ENCODE measurements at places on chromosomes 3 and 15. TPM values are rescaled to one million over a fixed set of nuclear protein-coding genes. Genes with fewer than 3 reads are reported as not detected.

- DNase-seq = no peak
- H3K4me1 ChIP-seq = no peaks in the 10 kb centered on the region
- no peak overlapping the region for H3K4me3 ChIP-seq
Measured at GRCh38 chr3:89571707-89572106, 464.3 kb downstream of the EPHA3 start.

- DNase-seq = no peak
- H3K4me1 ChIP-seq = no peaks in the 10 kb centered on the region
- peaks cover 4% of the 10 kb centered on the region for H3K27me3 ChIP-seq
Measured at GRCh38 chr15:33754242-33754641, 214.1 kb upstream of the CHRM5 start.

The LMAN1L gene
- not detected for polyA plus RNA-seq

DNA sequence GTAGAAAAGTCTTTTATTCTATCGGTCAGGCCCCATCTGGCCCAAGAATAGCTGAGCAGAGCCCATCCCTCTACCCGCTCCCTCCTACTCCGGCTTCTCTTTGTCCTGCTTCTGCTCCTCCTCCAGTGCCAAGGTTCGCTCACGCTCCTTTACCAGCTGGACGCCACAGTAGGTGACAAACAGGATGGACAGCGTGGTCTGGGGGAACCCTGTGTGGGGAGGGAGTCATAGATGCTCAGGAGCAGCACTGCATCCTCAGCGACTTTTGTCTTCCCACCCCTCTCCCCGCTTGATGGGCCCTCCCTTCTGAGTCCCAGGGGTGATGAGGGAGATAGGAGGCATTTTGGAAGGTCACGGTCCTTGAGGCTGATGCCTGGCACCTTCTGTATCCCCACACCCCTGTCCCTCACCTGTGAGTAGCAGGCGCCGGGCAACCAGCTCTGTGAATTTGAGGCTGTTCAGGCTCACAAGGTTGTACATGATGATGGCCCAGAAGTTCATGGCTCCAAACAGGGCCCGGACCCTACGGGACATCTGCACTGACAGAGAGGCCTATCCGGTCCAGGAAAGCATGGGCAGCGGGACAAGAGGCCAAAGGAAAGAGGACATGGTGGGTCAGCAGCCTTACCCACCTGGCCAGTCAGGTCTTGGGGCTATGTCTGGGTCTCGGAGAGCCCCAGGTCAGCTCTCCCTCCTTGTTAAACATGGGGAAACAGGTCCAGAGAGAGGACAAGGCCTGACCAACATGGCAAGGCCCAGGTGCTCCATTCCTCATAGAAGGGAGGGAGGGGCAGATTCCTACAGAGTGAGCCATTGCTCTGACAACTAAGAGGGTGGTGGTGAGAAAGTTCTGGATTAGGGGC lies 7.6 kb downstream of the KLHL40 start:
- no peak overlapping the region for H3K27ac ChIP-seq
- no peak overlapping the region for H3K4me3 ChIP-seq
- peaks cover 79% of the 10 kb centered on the region for H3K27me3 ChIP-seq
- no peaks in the 10 kb centered on the region for H3K36me3 ChIP-seq
- DNase-seq = no peak

DNA sequence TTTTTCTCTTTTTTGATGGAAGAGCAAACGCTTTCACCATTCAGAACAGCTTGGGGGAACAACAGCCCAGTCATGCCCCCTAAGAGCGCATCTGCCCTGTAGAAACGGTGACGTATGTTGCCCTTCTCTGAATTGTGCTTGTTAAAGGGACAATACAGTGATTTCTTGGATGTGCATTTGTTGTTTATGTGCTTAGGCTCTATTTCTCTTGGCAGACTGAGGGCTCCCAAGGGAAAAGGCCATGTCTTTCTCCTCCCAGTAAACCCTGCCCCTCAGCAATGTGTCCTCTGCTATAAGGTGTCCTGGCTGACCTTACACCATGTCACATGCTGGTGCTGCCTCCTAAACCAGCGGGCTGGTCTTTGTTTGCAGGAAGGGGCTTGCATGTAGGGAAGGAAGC lies 346.1 kb downstream of the EPHB1 start:
- H3K4me3 ChIP-seq = no peak overlapping the region
- no peaks in the 10 kb centered on the region for H3K4me1 ChIP-seq
- no peaks in the 10 kb centered on the region for H3K36me3 ChIP-seq
- no peaks in the 10 kb centered on the region for H3K27me3 ChIP-seq
- no peak overlapping the region for H3K27ac ChIP-seq

DNA sequence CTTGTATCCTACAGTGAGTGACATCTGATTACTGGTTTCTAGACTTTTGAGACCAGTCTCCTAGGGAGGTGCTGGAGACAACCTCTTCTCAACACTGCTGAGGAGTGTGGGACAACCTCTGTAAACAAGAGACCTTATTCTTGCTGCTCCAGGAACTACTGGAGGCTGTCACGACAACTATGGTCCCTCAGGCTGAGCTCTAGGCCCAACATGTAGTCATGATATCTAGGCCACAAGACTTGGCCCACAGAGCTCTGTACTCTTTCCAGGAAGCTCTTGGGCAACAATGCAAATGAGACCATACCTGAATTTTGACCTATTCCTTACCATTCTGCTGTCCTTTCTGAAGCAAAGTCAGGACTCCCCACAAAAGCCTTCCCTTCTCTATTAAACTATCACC lies 24.3 kb upstream of the HEG1 start:
- no peak overlapping the region for H3K4me3 ChIP-seq
- peaks cover 14% of the 10 kb centered on the region for H3K4me1 ChIP-seq
- no peaks in the 10 kb centered on the region for H3K36me3 ChIP-seq
- H3K27ac ChIP-seq = no peak overlapping the region

- H3K27ac ChIP-seq = no peak overlapping the region
- H3K4me3 ChIP-seq = no peak overlapping the region
- no peaks in the 10 kb centered on the region for H3K36me3 ChIP-seq
- DNase-seq = no peak
- H3K4me1 ChIP-seq = no peaks in the 10 kb centered on the region
Measured at GRCh38 chr3:140365872-140366697, 311.8 kb upstream of the TRIM42 start.

The CYP11A1 gene
- polyA plus RNA-seq = 0.46 TPM

DNA sequence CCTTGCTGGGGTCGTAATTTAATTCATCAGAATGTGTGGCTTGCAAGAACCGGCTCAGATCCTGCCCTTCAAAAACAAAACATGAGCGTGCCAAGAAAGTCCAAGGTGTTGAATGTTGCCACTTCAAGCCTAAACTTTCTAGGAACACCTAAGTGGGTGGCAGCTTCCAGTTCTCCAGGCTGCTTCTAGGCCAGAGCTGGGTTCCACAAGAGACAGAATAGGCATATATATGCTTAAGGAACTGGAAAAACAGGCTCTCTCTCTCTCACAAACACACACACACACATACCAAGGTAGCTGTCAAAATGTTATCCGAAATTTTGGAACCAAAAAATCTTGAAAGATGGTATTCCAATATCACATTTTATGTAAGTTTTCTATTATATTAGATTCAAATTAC lies 890 bp upstream of the ADIPOQ start:
- H3K27ac ChIP-seq = no peak overlapping the region
- DNase-seq = no peak
- H3K36me3 ChIP-seq = no peaks in the 10 kb centered on the region
- H3K27me3 ChIP-seq = peaks cover 33% of the 10 kb centered on the region
- no peak overlapping the region for H3K4me3 ChIP-seq

- H3K4me3 ChIP-seq = no peak overlapping the region
- H3K27me3 ChIP-seq = no peaks in the 10 kb centered on the region
- H3K27ac ChIP-seq = peak overlapping the region; percentile 79
- DNase-seq = no peak
Measured at GRCh38 chr3:47421741-47422649, 41.2 kb downstream of the PTPN23 start.

- peaks cover 6% of the 10 kb centered on the region for H3K27me3 ChIP-seq
- no peak overlapping the region for H3K27ac ChIP-seq
- DNase-seq = no peak
Measured at GRCh38 chr3:55601366-55602080, 114.4 kb upstream of the WNT5A start.

GRCh38 chr3:64343689-64344430 lies 118.6 kb upstream of the PRICKLE2 start:
- peak overlapping the region; percentile 77 for H3K27ac ChIP-seq
- peaks cover 34% of the 10 kb centered on the region for H3K4me1 ChIP-seq
- DNase-seq = peak; percentile 75
- no peak overlapping the region for H3K4me3 ChIP-seq
- no peaks in the 10 kb centered on the region for H3K27me3 ChIP-seq
- H3K36me3 ChIP-seq = no peaks in the 10 kb centered on the region

DNA sequence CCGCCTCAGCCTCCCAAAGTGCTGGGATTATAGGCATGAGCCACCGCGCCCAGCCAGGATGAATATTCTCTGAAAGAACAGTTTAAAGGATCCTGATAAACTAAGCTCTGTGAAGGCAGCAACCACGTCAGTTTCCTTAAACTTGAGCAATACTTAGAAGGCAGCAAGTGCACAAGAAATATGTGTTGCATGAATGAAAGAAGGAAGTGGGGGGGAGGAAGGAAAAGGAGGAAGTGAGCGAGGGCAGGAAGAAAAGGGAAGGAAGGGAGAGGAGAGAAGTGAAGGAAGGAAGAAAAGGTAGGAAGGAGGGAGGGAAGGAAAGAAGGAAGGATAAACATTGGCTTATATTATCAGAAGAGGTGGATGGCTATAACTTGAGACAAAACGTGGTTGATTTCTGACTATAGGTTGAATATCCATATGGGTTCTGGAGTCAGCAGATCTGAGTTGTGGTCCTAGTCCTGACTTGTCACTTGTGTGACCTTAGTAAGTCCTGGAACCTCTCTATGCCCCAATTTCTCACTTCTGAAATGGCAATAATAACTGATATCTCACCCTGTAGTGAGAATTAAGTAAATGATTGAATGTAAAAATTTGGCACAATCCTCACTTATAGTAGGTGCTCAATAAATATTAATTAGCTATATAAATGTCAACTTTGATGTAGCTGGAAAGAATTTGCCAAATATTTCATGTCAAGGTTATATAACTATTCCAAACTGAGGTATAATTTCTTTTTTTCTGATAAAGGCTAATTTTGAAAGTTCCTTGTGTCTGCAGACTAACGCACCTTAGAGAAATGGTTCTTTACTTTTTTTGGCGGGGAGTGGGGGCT lies 12.0 kb upstream of the SEMA4B start:
- no peaks in the 10 kb centered on the region for H3K36me3 ChIP-seq
- DNase-seq = no peak
- H3K4me3 ChIP-seq = no peak overlapping the region
- no peaks in the 10 kb centered on the region for H3K27me3 ChIP-seq
- H3K4me1 ChIP-seq = peaks cover 20% of the 10 kb centered on the region

DNA sequence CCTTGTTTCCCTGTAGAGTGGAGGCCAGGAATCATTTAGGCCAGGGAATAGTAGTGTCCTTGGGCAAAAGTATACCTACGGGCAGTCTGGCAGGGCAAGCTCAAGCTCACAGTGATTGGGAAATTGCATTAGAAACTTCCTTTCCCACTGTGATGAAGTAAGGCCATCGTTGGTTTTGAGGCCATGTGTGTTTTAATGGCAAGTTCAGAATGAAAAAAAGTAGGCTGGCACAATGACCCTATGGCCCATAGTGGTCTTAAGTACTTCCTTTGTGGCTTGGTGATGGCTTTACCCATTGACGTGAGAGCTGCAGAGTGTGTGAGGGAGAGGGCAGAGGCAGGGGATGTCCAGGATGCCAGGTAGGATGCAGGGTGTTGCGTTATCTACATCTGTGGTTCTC lies 28.8 kb downstream of the LIMD1 start:
- peaks cover 3% of the 10 kb centered on the region for H3K36me3 ChIP-seq
- H3K4me3 ChIP-seq = no peak overlapping the region
- H3K27me3 ChIP-seq = no peaks in the 10 kb centered on the region
- H3K4me1 ChIP-seq = peaks cover 15% of the 10 kb centered on the region
- no peak overlapping the region for H3K27ac ChIP-seq

The CSTA gene
- 0.16 TPM for polyA plus RNA-seq

DNA sequence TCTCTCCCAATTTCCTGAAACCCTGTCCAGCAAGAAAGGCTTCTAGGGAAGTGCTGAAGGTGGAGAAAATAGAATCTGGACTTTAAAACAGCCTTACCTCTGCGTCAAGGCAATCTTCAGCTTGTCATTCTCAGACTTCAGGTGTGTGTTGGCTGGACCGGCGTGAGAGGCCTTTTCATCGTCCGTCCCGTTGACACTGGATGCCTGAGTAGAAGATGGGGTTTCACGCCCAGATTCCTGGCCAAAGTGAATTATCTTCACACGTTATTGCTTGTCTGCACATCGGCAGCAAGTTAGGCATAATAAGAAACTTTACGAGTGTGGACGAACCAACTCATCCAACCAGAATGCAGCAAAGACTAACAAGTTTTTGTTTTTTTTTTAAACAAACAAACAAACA lies 49.5 kb downstream of the WHAMM start:
- H3K27ac ChIP-seq = no peak overlapping the region
- H3K27me3 ChIP-seq = peaks cover 3% of the 10 kb centered on the region
- H3K36me3 ChIP-seq = no peaks in the 10 kb centered on the region

DNA sequence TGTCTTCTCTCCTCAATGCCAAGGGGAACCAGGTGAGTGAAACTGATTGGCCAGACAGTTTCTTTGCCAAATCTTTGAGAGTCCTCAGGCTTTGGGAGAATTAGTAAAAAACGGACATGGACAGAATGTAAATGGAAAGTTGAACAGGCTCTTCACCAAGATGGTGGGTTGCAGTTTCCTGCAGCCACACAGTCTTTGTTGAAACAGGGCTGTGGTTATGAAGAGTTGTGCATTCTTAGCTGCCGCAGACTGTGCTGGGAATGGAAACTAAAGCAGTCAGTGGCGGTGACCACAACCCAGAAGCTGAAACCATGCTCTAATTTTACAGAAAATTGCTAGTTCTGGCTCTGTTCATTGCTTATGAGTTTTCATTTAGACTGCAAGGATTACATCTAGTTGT lies 42.1 kb upstream of the TASOR start:
- no peaks in the 10 kb centered on the region for H3K4me1 ChIP-seq
- H3K36me3 ChIP-seq = peaks cover 5% of the 10 kb centered on the region
- H3K4me3 ChIP-seq = no peak overlapping the region
- no peak for DNase-seq
- H3K27me3 ChIP-seq = no peaks in the 10 kb centered on the region
- no peak overlapping the region for H3K27ac ChIP-seq

DNA sequence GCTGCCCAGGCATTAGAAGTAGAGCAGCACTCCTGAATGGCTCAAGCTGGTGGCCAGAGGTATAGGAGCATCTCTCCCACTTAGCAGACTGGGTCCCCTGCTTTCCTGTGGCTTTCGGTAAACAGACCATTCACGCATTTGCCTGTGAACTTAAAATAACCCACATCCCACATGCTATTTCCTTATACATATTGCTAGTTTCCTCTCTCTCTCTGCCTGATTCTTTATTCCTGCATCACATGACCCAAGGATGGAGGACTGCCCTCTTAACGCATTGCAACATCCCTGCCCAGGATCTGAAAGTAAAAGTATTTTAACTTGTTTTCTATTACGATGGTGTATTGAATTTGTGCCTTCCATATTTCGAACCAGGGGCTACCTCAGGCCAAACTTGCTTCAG lies 43.4 kb upstream of the NLGN1 start:
- no peaks in the 10 kb centered on the region for H3K27me3 ChIP-seq
- no peak overlapping the region for H3K4me3 ChIP-seq
- no peaks in the 10 kb centered on the region for H3K4me1 ChIP-seq

The SUCNR1 gene
- polyA plus RNA-seq = not detected

The CCDC14 gene
- polyA plus RNA-seq = 86.9 TPM

The PLAAT1 gene
- polyA plus RNA-seq = 0.73 TPM

Data from IMR-90 (cell line).